T-cell (primary cell): ENCODE measurements at places on chromosomes 1 and 21.

- peak; percentile 24 for DNase-seq
Observed at GRCh38 chr1:110210604-110211495, 736 bp downstream of the KCNC4 start.

- no peak for DNase-seq
Observed at GRCh38 chr1:109383854-109384253, 13.9 kb downstream of the SORT1 start.

DNA sequence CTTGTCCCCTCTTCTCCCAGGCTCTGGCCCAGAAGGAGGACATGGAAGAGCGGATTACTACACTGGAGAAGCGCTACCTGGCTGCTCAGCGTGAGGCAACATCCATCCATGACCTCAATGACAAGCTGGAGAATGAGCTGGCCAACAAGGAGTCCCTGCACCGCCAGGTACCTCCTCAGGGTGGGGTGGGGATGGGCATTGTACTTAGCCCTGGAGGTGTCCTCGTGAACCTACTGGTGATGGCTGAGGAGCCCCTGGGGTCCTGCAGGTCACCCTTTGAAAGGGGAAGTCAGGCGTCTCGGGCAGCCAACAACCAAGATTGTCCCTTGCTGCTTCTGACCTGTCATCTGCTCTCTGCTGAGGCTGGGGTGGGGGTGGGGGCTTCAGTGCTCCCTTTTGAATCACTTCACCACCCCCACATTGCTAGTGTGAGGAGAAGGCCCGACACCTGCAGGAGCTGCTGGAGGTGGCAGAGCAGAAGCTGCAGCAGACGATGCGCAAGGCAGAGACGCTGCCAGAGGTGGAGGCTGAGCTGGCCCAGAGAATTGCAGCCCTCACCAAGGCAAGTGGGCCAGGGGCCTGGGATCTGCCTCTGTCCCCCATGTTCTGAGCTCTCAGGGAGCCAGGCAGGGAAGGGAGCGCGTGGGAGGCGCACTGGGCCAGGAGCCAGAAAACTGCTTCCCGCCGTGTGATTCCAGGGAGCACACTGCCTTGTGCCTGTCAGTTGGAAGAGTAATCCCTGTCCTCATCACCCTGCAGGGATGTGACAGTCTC, 19.7 kb downstream of the PPFIA4 start:
- no peak for DNase-seq

GRCh38 chr1:233355841-233356704, 28.5 kb downstream of the MAP3K21 start:
- DNase-seq, result no peak

GRCh38 chr1:217029281-217030157, 306.3 kb upstream of the ESRRG start:
- no peak for DNase-seq

- peak; percentile 77 for DNase-seq
Observed at GRCh38 chr1:10909697-10910680, 102.5 kb upstream of the TARDBP start.

- no peak for DNase-seq
Observed at GRCh38 chr1:38021969-38022368, 9.4 kb downstream of the UTP11 start.

GRCh38 chr1:54265659-54266058, 65.7 kb downstream of the MRPL37 start:
- no peak for DNase-seq

DNA sequence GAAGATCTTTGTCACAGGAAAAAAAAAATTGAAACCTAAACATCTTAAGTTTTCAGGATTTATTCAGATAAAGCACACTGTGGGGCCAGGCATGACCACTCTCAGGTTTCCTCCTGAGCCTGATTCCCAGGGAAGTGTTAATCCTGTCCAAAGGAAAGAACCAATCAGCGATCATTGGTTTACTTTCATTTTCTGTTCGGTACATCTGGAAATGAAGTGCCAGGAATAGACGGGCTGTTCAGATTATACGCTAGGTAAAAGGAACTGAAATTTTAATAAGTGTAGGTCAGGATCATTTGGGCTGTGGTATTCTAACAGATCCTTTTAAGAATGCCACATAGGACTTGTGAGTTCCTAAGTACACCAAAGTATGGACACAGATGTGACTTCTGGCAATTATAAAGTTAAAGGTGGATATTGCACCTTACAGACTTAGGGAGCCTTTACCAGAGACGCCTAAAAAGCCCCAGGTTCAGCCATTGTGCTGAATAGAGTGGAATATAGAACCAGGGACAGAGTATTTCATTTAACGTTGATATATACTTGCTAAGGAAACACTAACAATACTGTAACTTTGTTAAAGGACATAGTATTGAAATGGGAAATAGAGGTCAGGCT, 9.3 kb upstream of the CACYBP start:
- no peak for DNase-seq

- DNase-seq, result no peak
Observed at GRCh38 chr1:56200442-56200841, 378.9 kb downstream of the PLPP3 start.

DNA sequence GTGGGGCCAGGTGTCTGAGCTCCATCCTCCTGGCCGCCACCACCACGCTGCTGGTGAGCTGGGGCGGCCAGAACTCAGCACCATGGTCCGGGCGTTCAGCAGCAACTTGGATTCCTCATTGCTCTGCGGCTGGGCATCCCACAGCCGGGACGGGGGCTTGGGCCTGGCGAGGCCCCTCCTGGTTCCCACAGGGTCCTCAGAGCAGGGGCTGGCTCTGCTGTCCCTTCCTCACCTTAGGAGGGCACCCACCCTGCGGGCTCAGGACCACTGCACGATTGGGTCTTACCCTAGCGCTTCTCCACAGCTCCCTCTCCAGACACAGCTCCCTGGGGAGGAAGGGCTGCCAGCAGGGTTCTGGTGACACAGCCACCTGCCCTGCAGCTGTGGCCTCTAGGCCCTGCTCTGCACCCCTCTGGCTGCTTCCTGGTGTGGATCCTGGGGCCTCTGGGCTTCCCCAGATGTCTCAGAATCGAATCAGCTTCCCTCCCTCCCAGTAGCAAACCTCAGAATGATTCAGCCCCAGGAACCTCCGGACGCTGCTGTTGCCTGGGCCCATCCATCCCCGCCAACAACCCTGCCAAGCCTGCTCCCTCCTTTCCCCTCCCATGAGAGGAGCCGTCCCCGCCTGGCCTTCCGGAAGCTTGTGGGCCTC, 25.0 kb downstream of the CRYAA start:
- no peak for DNase-seq

DNA sequence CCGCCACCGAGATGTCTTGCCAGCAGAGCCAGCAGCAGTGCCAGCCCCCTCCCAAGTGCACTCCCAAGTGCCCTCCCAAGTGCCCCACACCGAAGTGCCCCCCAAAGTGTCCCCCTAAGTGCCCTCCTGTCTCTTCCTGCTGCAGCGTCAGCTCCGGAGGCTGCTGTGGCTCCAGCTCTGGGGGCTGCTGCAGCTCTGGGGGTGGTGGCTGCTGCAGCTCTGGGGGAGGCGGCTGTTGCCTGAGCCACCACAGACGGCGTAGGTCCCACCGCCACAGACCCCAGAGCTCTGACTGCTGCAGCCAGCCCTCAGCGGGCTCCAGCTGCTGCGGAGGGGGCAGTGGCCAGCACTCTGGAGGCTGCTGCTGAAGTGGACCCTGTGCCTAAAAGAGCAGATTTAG, 1.4 kb downstream of the LCE1F start:
- no peak for DNase-seq

- DNase-seq, result no peak
Observed at GRCh38 chr1:31549809-31550620, 26.3 kb upstream of the TINAGL1 start.

DNA sequence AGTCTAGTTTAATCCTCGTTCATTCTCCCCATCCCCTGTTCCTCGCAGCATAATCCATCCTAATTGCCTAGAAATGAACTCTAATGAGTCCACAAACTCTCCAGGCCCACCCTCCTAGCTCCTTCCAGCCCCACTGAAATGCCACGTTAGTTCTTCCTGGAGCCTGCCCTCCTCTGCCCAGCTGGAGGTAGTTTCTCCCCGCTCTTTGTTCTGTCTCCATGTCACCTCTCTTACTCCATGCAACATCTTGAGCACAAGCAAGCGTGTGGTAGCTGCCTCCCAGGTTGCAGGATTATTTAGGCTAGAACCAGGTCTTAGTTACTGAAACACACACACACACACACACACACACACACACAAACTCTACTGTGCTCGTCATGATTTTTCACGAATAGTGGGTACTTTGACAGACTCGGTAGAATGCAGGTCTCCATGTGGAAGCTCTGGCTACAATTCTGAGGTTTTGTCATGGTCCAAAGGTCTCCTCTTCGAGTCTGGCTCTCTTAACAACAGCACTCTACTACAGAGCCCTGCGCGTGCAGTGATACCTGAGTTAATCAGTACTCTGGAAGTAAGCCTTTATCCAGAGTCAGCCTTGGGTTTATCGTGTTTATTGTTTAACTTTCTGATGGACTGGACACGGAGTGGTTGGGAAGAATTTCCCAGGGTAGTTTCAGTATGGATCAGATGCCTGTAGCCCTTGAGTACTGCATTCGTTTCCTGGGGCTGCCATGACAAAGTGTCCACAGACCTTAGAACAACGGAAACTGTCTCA, 27.5 kb downstream of the HUNK start:
- DNase-seq, result no peak

GRCh38 chr1:19512545-19512944, 27.2 kb upstream of the CAPZB start:
- DNase-seq, result no peak

- DNase-seq, result no peak
Observed at GRCh38 chr1:85992791-85993190, 163.8 kb downstream of the COL24A1 start.

- DNase-seq, result no peak
Observed at GRCh38 chr1:25890239-25891034, 14.9 kb upstream of the PAQR7 start.

- DNase-seq, result peak; percentile 96
Observed at GRCh38 chr1:6460301-6461050, 5.5 kb downstream of the TNFRSF25 start.

DNA sequence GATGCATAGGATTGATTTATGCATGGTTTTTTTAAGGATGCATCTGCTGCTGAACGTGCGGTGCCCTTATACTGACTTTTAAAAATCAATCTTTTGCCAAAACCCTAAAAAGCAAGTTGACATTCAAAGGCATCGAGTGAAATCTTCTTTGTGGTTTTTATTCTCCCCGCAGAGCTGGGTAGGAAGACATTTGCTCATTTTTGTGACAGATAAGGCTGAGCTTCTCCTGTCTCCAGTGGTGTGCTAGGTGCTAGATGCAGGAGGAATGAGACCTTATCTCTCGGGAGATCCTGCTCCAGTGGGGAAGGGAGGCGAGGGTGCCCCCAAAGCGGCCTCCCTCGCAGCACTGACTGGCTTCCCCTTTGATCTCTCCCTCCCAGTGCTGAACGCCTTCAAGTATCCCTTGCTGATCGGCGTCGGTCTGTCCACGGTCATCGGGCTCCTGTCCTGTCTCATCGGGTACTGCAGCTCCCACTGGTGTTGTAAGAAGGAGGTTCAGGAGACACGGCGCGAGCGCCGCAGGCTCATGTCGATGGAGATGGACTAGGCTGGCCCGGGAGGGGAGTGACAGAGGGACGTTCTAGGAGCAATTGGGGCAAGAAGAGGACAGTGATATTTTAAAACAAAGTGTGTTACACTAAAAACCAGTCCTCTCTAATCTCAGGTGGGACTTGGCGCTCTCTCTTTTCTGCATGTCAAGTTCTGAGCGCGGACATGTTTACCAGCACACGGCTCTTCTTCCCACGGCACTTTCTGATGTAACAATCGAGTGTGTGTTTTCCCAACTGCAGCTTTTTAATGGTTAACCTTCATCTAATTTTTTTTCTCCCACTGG, 14.9 kb upstream of the CD101 start:
- no peak for DNase-seq

GRCh38 chr1:3119725-3120124, 50.7 kb downstream of the PRDM16 start:
- no peak for DNase-seq

- no peak for DNase-seq
Observed at GRCh38 chr1:61348025-61348665, 265.8 kb downstream of the NFIA start.

DNA sequence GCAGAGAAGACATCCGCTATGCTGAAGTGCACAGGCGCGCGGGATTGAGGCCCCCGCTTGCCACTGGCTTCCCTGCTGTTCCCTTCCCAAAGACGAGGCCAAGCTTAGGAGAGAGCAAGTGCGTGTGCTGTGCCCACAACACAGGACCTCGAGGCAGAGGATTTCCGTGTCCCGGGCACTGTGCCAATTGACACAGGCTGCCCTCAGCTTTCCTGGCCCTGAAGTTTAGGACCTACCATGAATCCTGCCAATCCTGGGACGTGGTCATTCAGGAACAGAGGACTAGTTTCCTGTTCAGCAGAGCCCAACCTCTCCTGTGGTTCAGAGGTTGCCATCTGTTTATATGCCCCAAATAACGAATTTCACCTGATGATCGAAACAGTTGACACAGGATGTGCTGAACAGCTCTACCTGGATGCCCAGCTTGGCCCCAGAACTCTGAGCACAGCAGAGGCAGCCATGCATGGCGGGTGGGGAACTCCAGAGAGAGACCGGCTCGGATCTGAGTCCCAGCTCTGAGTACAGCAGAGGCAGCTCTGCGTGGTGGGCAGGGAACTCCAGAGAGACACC, 22.0 kb downstream of the SLC37A1 start:
- DNase-seq, result no peak

DNA sequence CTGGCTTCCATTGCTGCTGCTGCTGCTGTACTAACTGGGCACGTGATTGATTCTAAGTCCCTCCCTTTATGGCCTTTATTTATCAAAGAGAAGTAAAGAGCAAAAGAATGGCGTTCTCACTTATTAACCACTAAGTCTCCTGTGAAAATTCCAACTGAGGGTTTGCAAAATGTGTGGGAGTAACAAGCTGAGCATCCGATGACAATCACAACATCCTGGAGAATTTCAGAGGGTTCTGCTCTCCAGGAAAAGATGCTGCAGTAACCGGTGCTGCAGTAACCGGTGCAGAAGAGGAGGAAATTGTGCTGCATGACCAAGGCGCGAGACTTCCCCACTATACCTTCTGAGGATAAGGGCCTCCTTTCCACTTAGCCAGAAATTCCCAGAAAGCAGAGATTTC, 12.7 kb upstream of the MX2 start:
- no peak for DNase-seq

- DNase-seq, result no peak
Observed at GRCh38 chr1:19208710-19209438, 1.2 kb downstream of the UBR4 start.

GRCh38 chr1:84635429-84635828, 54.8 kb downstream of the SSX2IP start:
- DNase-seq, result no peak
